Foreskin fibroblast (primary cell): ENCODE measurements at places on chromosomes 4 and X.

- no peak for DNase-seq
Observed at GRCh38 chrX:70301716-70302115, 11.8 kb downstream of the KIF4A start.

- peak; percentile 63 for DNase-seq
Observed at GRCh38 chr4:186192066-186192612, 772 bp downstream of the CYP4V2 start.

DNA sequence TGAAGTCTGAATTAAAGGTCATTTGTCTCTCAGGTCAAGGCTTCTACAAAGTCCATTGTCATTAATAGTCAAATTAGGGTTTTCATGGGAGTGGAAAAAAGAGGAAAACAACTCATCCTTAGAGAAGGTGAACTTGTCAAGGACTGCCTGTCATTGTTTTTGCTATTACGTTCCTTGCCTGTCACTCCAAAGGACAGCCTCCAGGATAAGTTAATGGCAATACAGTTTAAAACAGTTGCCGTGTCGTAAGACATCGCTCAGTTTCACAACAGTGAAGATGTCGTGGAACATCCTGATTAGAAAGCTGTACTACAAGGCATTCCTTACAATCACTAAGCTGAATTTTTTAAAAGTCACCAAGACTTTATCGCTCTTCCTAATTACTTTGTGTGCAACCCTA is 466.8 kb upstream of the SMIM31 start:
- DNase-seq = no peak

DNA sequence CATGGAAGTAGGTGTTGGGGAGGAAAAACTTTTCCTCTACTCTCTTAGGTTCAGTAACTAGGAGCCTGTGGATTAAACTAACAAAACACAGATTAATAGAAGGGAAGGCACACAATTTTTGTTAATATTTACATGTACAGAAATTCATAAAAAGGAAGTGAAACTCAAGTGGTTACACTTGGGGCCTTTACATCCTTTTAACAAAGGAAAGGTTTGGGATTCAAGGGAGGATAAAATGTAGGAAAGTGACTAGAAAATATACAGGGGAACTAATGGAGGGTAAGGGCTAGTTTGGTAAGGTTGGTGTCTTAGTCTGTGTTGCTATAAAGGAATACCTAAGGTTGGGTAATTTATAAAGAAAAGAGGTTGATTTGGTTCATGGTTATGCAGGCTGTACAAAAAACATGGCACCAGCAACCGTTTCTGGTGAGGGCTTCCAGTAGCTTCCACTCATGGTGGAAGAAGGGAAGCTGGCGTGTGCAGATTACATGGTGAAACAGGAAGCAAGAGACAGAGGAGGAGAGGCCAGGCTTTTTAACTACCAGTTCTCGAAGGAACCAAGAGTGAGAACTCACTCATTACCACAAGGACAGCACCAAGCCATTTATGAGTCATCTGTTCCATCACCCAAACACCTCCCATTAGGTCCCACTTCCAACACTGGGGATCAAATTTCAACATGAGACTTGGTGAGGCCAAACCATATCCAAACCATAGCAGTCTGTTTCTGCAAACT is 124.4 kb downstream of the CHRDL1 start:
- no peak for DNase-seq

DNA sequence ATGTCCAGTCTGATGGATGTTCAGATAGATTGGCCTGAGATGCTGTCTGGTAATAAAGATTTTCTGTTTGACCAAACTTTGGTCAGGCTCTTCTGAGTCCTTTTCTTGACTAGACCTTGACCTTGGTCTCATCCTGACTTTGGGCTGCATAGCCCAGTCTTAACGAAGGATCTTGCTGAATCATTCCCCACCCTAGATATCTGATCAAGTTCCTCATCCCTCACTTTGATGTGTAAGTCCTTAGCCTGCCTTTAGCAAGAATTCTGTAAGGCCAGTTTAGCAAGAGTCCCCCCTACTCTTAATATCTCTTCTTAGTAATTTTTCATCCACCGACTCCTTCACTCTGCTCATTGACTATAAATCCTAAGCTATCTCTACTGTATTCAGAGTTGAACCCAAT is 244.4 kb upstream of the JADE1 start:
- no peak for DNase-seq

GRCh38 chr4:54228056-54228527 is 1.0 kb upstream of the PDGFRA start:
- DNase-seq = peak; percentile 96

DNA sequence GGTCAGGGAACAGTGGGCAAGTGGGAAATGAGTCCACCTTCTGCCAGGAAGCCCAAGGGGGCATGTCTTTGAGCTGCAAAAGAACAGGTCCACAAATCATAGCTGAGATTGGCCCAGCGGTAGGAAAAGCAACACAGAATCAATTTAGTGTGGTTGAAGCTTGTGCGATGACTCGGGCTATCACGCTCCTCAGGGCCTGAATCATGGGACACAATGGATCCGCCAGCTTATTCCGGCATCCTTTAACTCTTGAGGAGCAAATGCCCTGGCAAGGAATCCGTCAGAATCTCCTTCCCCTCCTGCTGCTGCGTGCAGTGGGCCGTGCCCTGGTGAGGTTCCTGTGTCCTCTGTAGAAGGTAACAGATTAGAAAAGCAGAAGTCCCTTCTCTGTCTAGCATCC is 98.0 kb downstream of the RELL1 start:
- no peak for DNase-seq

DNA sequence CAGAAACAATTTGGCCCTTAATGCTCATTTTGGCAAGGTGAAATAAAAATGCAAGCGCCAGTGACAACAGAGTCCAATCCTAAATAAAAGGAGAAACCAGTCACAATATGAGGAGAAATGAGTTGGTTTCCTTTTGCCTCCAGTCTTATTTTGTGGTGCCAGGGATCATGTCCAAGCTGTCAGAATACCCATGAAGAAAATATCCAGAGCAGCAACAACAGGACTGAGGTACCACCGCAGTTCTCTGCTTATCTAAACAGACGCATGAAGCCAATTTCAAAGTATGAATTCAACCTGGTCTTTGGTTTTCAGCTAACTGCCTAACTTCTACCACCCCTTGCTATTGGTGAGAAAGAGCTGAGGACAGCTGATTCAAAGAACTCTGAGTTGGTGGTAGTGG is 199.9 kb upstream of the MAGEB2 start:
- DNase-seq = no peak

- DNase-seq = no peak
Observed at GRCh38 chrX:20685652-20686051, 418.9 kb upstream of the RPS6KA3 start.

DNA sequence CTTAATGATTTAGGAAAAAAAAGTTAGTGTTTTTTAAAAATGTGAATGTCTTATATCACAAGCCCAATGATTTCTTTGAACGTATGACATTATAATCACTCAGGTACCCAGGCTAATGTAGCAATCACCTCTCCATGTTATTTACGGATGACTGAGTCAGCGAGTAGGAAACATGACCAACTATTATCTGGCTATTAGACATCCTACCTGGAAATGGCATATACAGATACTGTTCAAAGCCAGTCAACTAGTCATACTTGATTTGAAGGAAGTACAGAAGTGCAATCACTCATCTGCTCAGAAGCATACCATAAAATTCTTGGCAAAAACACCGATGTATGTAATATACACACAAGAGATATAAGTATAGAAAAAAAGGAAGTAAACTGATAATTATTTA is 732.5 kb downstream of the ARAP2 start:
- no peak for DNase-seq

- peak; percentile 0 for DNase-seq
Observed at GRCh38 chr4:18844726-18845125, 823.2 kb upstream of the LCORL start.

DNA sequence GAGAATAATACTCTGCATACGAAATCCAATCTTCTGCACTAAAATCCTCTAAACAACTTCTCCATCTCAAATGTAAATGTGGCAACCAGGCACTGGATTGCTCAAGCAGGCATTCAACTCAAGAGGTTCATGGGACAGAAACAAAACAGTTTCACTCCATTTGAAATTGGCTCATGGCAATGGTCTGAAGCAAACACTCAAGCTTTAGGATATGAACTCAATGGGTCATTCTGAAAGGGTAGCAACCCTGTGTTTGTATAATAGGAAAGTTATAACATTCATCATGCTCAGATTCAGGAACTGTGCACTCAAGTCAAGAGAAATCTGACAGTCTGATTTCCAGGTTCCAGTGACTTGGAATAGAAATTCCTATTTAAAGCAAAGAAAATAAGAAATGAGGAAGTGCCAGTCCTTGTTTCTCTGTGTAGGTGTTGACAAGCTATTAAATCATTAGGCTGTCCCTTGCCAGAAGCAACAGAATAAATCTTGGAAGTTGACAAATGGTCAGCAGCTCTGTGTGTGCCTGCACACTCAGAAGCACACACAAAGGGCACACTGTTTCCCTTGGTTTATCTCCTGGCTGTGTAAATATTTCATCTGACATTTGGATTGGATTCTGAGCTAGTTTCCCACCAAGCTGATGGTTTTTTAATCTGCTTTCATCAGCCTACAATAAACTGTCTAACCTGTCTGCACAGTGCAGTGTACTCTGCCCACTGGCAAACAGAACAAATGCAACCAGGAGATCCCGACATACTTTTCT is 75.9 kb upstream of the CITED1 start:
- no peak for DNase-seq

- DNase-seq = peak; percentile 91
Observed at GRCh38 chrX:107710617-107711391, 64.8 kb downstream of the TSC22D3 start.

DNA sequence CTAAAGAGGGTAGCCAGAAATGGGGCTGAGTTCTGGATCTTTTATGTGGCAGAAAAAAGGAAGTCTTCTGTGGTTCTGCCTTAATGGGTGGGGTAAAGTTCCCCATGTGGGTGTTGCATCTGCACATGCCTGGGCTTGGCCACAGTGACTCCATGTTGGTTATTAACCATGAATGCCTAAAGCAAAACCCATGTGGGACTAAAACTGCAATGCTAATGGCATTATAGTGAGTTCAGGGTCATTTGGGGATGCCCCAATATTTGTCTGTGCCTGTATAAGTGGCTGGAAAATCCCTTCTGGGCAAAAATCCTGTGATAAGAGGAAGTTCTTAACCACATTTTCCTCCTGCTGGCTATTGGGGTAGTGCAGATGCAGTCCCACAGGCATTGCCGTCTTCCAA is 857.4 kb downstream of the FAT4 start:
- no peak for DNase-seq

GRCh38 chrX:5180135-5180741 is 1048.4 kb downstream of the NLGN4X start:
- DNase-seq = no peak

DNA sequence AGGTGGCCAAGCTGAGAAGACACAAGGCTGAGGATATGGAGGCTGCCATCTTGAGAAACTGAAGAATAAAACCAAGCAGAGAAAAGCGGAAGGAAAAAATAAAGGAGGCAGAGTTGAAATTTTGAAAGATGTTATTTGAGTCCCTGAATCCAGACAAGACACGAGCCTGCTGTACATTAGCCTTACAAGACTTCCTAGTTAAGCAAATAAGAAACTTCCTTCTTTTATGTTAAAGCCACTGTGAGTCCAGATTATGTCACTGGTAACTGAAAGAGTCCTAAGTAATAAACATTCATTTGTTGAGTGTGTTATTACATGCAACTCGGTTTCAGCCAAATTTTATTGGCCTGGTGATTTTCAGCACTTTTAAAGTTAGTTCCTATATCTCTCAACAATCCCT is 30.4 kb downstream of the DRD5 start:
- no peak for DNase-seq

GRCh38 chr4:7759216-7759615 is 180.4 kb downstream of the AFAP1 start:
- no peak for DNase-seq

DNA sequence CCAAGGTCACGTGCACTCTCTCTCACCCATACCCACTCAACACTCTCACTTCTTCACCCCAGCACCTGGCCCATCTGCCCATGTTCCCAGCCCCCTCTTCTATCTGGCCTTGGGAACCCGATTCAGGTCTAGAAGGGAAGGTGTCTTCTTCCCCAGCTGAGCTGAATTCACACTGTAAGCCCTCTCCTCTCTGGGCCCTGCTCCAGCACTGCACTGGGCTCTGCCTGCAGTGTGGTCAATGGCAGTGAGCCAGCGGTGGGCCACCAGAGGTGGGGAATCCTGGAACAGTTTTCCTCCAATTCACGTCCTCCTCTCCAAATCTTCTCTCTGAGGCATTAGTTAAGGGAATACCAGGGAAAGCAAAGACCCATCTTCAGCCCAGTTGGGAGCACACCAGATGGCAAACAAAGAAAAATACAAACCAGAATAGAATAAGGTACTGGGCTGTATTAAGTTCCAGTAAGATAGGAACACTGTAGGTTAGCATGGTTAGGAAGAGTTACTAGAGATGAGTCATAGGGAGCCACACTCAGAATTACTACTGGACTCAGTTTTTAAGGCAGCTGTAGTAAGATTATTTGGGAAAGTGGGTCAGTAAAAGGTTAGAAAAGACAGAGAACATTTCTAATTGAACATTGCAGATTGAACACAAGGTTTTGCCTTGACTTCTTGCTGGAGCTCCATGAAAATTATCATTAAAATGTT is 5.0 kb downstream of the AWAT2 start:
- DNase-seq = no peak

GRCh38 chrX:95505721-95506120 is 1178.9 kb upstream of the DIAPH2 start:
- DNase-seq = no peak

GRCh38 chr4:88008743-88009171 is 1.3 kb downstream of the PKD2 start:
- no peak for DNase-seq
